ENCODE measurements at places on chromosomes 11 and 22.

GRCh38 chr11:130694488-130695045 is 221.7 kb downstream of the SNX19 start:
- no peak for DNase-seq

DNA sequence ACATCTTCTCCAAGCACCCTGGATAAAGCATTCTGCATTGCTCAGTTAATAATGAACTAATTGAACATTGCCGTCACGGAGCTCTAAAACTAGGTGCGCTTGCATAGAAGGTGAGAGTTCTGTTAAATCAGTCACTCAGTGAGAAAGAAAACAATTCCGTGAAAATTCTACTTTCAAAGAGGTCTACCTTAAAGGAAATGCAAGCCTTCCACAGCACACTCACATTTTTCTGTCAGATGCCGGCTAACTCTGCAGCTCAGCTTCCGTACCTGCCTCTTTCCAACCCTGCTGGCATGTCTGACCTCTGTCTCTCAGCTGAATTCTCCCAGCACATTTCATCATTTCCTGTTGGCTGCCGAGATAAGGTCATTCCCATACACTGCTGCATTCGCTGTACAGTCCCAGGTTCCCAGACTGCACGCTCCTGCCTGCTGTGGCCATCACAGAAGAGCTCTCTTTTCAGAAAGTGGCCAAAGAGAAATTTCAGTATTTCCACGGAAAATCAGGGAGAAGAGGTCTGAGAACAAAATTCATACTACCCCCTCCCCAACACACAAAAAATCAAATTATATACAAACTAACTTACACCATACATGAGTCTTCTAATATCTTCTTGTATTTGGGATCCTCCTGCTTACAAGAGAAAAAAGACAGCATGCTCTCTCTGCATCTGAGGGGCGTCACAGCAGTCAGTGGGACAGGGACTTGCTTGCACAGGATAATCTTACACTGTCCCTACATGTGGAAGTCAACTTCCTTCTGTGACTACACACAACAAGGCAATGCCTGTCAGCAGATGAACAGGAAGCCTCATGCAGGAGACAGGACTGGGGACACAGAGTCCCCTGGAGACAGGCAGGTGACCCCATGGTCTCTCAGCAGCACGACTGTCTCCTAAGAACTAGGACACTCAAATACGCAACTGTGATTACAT is 55.1 kb downstream of the PACSIN2 start:
- DNase-seq, result no peak

DNA sequence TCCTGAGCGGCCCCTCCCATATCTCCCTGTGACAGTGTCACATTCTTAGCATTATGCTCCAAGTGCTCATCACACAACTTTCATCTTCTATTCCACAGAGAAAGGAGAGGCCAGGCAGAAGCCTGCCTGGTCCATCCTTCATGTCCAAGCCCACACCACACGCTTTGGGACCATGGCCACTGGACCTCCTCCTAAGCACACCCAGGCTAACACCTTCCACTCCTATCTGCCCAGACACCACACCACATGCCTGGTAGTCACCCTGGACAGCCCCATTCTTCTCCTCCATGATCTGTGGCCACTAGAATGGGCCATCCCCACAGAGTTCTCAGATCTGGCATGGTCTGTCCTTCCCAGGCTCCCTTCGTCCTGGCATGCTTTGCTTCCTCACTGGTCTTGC is 55.3 kb downstream of the HIRA start:
- no peak for DNase-seq

DNA sequence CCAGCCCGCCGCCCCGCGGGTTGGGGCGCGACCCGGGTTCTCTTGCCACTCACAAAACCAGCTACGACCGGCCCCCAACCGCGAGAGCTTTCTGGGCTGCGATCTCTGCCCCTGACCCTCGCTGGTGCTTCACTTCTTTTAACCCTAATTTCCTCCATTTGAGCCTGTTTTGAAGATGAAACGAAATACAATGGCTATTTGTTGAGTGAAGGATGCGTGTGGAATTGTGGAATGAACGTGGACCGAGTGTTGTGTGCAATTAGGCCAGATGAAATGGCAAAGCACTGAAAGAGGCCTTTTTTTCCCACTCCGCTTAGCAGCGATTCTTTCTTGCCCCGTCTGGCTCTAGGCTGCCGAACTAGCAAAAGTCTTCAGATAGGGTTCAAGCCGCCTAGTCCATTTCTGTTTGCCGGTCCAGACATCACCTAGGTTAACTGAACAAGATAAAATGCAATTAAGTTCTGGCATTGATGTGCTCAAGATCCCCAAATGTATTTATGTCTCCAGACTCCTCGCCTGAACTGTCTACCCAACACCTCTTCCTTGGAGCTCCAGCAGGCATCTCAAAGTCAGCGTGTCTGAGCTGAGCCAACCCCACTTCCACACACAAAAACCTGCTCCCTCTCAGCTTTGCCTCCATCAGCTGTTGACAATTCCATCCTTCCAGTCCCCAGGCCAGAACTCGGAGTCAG is 471 bp upstream of the TMEM184B start:
- DNase-seq, result no peak

- no peak for DNase-seq
Measured at GRCh38 chr22:26785932-26786331, 128.5 kb downstream of the MIAT start.

GRCh38 chr22:50173311-50173982 is 2.9 kb downstream of the PANX2 start:
- no peak for DNase-seq

- DNase-seq, result peak; percentile 65
Measured at GRCh38 chr11:125164422-125165110, at the start of gene PKNOX2. TSS of gene PKNOX2 (plus strand) at chr11:125164751. CDS start at chr11:125351306, 186,555 bp downstream.

DNA sequence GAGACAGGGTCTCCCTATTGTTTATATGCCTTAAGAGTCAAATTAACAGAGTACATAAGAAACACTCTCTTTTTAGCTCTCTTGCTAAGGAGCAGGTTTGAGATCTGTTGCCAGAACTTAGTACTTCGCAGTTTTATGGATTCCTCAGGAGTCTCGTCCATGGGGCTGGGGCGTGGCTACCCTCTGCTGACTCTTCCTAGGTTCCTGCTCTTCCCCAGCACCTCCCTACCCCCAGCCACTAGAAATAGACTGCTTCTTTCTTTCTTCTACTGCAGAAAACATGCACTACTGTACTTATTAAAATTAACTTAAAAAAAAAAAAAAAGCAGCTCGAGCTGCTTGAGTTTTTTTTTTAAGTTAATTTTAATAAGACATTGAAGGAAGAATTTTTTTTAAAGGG is 8.0 kb downstream of the FAM118B start:
- DNase-seq, result no peak

- DNase-seq, result peak; percentile 82
Measured at GRCh38 chr11:10792385-10793068, 16.2 kb downstream of the EIF4G2 start.

DNA sequence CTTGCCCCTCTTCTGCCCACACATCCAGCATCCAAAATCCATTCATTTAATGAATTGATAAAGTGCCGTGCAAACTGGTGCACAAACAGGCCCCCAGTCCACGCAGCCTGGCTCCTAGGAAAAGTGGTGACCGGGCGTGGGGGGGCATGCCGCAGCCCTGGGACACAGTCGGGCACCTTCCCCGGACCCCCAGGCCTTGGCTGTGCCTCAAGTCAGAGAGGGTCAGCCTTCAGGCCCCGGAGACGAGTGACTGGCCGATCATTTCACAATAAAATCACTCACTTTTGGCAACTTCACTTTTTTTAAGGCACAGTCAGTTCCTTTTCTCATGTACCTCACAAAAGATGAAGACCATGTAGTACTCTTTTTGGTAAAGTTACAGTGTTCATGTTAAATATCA is 8.0 kb downstream of the CDPF1 start:
- no peak for DNase-seq

- no peak for DNase-seq
Measured at GRCh38 chr11:106745941-106746340, 272.3 kb downstream of the GUCY1A2 start.

DNA sequence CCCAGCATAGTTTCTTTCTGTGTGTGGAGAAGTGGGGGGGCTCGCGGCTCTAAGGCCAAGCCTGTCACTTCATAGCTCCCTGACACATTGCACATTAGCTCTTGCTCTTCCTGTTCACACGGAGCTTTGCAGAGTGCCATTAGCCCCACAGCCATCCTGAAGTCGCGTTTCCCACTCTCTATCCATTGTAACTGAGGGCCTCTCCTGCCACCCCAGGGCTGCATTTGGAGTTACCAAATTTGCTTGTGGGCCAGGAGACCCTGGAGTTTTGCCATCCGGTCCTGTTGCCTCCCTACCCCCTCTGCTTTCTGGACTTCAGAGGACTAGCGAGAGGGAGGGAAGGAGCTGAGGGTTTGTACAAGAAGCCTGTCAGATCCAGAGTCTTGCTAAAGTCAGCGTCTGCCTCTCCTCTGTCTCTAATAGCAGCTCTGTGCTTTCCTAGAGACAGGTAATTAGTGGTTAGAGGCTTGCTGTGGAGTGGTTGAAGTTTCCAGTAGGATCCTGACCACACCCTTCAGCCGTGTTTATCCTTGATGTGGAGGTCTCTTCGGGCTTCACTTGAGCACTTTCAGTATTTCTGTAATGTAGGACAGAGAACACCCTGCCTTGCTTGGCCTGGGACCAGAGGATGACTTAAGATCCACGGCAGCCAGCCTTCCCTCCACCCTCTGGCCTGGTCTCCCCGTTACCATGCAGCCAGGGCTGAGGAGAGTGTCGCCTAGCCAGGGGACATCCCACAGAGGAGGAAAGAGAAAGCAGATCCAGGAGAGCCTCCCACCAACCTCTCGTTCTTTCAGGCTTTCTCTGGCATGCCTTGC is 14.1 kb downstream of the DCPS start:
- DNase-seq, result no peak

GRCh38 chr11:91178366-91178765 is 955.5 kb upstream of the CHORDC1 start:
- no peak for DNase-seq

GRCh38 chr11:134994431-134994830 is 582.4 kb upstream of the B3GAT1 start:
- no peak for DNase-seq

DNA sequence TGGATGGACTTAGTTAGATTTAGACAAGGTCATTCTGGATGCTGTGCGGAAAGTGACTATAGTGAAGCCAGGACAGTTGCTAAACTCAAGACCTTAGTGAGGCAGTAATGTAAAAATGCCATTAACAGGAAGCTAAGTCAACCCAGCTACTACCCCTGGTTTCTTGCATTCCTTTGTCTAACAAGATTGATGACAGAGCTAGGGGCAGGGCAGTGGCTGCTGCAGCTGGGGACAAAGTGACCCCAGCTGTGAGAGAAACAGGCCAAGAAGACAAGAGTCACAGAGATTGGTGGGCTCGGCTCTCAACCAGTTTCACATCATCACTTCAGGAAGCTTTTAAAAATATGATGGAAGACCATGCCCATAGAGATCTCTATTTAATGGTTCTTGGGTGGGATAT is 110.4 kb upstream of the POU2AF2 start:
- no peak for DNase-seq

DNA sequence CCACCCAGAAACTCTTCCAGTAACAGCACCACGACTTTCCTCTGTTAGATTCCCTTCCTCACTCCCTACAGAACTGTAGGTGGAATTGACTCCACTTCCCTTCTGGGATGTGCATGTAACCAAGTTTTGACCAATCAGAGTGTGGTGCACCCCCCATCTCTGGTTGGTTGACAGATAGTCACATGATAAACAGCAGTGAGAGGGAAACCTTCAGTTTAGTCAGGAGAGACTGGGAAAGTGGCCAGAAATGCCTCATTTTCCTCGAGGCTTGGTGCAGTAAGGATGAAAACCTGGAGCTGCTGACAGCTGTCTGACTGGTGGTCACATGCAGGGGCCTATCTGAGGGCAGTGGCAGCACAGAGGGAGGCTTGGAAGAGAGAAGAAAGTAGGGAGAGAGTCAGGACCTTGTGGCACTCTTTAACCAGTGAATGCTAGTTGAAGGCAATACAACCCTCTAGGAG is 67.3 kb upstream of the GRK3 start:
- DNase-seq, result no peak

- DNase-seq, result no peak
Measured at GRCh38 chr22:45504373-45505341, 2.0 kb downstream of the FBLN1 start.

- DNase-seq, result no peak
Measured at GRCh38 chr22:44118645-44119315, 61.9 kb upstream of the PARVG start.

DNA sequence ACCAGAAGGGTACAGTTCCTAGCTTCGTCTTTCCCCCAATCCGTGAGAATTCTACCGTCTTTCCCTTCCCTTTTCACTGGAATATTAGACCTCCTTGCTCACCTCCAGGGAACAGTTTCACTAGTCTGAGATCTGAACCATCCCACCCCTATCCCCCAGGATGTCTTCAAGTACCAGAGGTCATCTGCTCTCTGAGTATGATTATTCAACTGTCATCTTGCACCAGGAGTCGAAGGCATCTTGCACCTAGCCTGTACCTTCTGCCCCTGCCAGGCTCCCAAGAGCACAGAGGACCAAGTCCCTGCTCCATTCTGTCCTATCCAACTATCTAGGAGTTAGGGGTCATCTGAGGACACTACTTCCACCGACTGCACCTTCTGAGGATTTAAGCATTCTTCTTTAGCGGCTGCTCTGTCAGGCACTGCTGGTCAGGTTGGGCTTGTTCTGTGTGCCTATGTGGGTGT is 804 bp downstream of the ACER3 start:
- no peak for DNase-seq

GRCh38 chr11:69922596-69923111 is 103.4 kb upstream of the FGF3 start:
- DNase-seq, result no peak

DNA sequence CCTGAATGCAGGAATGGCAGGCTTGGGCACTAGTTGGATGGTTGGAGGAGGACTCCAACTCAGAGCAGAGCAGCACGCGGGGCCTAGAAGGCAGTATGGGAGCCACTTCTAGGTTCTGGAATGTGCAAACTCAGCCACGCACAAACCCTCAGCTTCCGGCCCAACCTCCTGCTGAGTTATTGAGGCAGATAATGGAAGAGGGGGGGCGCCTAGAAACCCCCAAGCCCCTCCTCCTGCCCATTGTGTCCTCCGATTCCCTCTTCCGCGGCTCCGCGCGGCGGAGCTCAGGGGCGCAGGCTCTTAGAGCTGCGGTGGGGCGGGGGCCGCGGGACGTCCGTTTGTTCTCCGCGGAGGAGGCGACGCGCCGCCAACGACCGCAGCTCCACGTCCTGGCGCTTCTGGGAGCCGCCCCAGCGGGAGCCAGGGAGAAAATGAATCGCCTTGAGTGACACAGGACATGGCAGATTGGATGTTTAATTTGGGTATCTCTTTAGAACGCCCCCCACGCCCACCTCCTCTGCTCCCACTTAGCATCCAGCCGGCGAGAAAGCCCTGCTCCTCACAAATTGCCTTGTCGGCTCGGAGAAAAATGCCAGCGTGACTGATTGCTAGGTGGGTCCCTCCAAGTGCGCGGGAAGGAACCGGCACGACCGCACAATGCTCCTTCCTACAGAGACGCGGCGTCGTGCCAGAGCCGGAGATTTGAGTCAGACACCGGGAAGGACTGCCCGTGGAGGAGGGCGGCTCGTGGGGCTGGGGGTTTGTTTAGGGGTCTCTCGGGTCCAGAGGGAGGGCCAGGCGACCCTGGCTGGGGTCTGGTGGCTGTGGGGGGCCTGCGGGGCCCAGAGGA is 144.6 kb downstream of the NECTIN1 start:
- no peak for DNase-seq
